ENCODE measurements at places on chromosomes 12 and 14. TPM values are rescaled to one million over a fixed set of nuclear protein-coding genes. Genes with fewer than 3 reads are reported as not detected.
A peak's percentile ranks its signal among the peaks of the same experiment; 100 is the strongest.

- DNase-seq, result peak; percentile 3
Measured at GRCh38 chr12:106586278-106586802, 3.5 kb downstream of the RFX4 start.

Gene MGAT2
- polyA plus RNA-seq, result 4.4 TPM

Gene ACOT4
- polyA plus RNA-seq, result 3.4 TPM

Gene INHBE
- polyA plus RNA-seq, result 0.95 TPM

DNA sequence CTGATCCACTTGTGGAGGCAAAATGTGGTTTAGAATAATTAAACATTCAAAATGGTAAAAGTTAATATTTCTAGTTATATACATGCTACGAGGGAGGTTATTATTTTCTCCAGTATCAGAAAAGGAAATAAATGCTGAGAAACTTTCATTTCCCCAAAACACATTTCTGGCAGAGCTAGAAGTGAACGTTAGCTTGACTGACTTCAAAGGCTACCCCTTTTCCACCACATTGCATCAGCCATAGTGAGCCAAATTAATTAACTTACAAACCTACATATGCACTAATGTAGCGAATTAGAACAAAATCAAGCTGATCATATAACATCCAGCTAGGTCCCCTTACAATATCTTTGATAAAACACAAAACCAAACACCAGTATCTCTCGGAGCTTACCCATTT lies 49.3 kb upstream of the RERGL start:
- DNase-seq, result no peak

Gene ARHGDIB
- polyA plus RNA-seq, result 42.8 TPM

Measured in left kidney (tissue), 8 donors.